ENCODE measurements at places on chromosomes 1 and 21.

DNA sequence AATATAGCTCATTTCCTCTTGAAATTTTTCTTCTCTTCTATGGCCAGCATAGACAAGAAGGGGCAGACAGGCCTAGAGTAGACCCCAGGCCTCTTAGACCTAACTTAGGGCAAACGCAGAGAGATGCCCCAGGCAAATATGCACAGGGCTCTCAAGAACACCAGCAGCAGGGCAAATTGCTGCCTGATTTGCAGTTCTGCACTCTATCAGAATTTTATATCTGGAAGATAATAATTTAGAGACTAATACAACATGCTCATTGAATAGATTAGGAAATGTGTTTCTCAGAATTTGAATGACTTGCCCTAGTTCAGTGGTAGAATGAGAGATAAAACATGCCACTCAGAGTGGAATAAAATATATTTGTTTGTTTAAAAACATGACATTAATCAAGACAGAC lies 200.4 kb upstream of the ADGRL2 start:
- no peak for DNase-seq

DNA sequence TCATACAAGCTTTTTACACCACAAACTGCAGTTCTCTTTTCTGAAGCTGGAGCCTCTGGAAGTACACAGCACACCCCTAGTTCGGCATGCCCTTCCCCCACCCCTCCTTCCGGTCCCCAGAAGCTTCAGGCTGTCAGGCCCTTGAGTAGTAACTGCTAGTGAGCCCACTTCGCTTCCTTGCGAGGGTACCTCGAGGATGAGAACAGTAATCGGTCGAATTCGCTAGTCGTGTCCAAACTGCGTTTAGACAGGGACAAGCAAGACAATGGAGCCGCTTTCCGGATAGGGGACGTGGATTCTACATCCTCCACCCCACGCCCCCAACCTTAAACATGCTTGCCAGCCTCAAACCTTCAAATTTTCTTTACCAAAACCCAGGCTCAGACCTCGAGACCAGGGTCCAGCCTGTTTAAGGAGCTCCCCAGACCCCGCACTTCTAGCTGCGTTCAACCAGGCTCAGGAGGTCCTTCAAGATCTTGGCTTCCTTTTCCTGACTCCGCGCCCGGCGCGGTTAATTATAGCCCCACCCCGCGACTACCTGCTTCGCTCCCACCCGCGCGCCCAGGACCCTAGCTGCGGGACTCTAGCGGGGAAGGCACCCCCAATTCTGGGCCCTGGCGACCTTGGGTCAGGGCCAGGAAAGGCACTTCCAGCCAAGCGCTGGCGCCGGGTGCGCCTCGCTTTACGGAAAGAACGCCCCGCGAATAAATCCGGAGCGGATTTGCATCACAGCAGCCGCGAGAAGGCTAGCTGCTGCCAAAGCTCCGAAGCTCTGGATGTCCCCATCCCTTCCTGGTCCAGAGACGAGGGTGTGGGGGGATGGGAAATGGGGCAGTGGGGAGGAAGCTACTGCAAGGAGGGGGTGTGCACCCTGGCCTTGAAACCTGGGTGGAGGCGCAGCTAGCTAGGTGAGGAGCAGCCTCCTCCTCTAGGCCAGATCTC lies 8.1 kb upstream of the TSPAN1 start:
- DNase-seq = no peak

- DNase-seq = no peak
Measured at GRCh38 chr1:15526021-15526489, 593 bp upstream of the DNAJC16 start.

DNA sequence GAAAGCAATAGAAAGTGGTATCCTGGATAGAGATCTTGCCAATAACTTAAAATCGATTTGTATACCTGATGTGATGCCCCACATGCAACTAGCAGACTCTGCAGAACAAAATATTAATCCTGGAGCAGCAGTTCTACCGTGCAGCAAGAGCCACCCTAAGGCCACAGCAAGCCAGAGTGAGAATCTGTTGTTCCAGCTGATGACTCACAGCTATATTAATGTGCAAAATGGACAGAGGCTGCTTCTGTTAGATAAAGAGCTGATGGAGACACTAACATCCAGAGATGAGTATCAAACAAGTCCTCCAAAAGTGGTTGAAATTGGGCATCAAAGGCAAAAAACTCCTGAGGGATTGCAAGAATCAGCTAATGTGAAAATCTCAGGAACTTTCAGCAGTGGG lies 127.8 kb downstream of the MACF1 start:
- peak; percentile 47 for DNase-seq

DNA sequence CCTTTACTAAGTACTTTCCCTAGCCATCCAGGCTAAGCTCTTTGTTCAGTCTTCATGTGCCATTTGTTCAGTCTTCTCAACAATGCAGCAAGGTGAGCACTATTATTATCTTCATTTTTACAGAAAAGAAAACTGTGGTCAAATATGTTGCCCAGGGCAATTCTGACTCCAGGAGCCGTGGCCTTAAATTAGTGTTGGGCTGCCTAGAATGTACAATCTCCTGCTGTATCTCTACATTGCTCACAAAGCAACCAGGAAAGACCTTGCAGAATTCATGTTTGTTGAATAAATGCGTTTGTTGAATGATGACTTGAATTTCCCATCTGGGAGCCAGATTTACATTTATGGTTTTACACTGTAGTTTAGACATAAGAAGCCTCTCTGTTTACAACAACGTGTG lies 14.2 kb downstream of the CD101 start:
- DNase-seq = no peak

- no peak for DNase-seq
Measured at GRCh38 chr1:92536980-92537884, 50.5 kb upstream of the GFI1 start.

- no peak for DNase-seq
Measured at GRCh38 chr21:14070049-14070893, 140.5 kb downstream of the LIPI start.

DNA sequence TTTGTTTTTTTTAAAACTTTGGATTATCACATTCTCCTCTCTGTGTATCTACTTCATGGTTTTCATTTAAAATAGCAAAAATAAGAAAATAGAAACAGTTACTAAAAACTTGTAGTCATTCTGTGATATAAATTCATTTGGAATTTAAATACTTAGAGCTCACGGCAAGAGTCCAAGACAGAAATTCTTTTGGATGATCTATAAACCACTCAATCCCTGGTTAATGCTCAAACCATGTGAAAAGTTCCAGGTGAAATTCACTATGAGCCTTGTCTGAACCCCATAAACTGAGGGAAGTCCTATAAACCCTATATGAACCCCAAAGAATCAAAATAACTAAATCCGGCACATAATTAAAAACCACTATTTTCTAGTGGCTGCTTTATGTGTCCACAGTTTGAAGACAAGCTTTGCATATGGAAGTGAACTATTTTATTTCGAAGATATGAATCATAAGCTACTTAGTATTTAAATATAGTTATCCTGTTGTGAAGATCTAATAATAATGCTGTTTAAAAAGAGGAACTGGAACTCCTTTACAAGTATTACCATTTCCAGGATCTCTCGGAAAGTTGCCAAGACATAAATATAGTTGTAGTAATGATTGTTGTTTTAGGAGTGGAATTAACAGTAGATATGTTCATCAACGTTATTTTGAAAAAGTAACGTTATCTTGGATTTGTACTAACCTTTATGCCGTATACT lies 163.5 kb downstream of the NFIA start:
- no peak for DNase-seq

GRCh38 chr1:199724049-199724448 lies 303.5 kb upstream of the NR5A2 start:
- no peak for DNase-seq

GRCh38 chr1:27520651-27521050 lies 30.7 kb upstream of the WASF2 start:
- DNase-seq = no peak

DNA sequence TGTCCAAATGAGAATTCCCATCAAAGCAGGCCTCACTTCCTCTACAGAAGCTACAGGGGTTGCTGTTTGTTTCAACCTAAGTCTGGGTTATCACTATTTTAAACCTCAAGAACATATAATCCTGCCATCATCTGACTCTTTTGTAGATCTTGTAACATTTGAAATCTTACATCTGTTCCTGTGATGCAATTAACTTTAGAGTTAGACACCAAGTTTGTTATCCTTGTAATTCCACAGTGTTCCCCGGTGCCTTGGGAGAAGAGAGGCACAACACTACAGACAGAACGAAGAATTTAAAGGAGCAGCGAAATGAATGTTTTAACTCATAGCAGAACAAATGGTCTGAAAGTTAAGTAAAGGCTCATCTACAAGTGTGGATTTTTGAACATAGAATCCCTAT lies 116.1 kb downstream of the UCHL5 start:
- no peak for DNase-seq

DNA sequence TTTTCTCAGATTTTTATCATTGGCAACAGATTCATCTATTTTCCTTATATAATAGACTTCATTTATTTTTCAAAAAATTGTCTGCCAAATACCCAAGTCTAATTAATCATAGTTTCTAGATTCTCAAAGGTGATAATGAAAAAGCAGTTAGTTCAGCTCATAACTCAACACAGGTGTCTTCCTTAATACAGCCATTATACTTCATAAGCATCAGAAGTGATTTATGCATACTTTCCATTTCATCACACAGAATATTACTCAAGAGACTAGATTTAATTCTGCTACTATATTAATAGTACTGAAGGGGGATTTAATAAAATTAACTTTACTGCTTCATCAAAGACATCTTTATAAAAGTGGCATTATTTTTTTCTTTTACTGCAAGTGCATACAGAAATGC lies 18.8 kb downstream of the SRSF11 start:
- no peak for DNase-seq

DNA sequence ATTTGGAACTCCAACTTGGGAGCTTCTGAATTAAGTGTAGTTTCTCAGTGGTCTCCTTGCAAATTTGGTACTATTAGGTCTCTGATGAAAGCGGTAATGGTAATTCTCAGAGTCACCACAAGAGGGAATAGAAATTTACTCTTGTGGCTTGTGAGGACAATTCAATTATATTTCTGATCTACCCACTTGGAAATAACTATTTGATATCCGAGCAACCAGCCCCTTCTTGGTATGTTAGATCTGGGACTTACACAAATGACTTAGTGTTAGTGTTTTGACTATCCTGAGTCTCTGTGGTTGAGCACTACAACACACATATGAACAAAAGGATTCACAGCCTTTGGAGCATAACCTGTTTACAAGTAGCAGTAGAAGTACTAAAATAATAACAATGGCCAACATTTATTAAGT lies 68.1 kb downstream of the RPS6KA1 start:
- DNase-seq = peak; percentile 56

DNA sequence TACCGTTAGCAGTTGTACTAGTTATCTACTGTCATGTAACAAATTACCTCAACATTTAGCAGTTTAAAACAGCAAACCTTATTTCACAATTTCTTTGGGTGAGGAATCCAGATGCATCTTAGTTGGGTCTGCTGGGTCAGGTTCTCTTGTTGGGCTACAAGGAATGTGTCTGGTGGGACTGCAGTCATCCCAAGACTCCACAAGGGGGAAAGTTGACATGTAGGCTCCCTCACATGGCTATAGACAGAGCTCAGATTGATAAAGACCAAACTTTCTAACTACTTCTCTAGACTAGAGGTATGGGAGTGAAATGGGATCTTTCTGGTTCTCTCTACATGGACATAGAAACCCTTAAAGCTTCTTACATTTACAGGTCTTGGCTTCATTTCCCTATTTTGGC lies 160.9 kb downstream of the UCK2 start:
- DNase-seq = no peak

DNA sequence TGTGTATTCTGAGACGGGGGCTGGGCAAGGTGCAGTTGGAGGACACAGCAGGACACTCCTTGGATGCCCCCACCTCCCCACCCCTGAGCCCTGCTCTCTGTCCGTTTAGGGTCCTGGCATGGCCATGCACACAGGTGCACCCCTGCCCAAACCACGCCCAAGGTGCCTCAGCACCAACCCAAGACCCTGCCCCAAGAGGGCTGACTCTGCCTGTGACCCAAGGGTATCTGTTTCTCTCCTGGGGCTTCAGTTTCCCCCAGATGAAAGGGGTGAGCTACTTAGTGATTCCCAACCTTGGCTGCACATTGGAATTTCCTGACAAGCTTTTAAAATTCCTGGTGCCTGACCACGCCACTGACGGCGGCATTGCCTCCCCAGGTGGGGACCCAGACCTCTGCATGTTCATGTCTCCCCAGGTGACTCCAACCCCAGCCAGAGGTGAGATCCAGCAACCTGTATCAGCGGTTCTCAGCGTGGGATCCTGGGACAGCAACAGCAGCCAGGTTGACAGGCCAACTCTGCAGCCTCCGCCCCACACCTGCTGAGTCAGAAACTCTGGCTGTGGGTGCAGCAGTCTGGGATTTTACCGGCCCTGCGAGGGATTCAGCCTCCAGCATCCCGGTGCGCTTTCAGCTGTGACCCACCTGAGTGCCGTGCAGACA lies 483.4 kb downstream of the NPHP4 start:
- DNase-seq = no peak

DNA sequence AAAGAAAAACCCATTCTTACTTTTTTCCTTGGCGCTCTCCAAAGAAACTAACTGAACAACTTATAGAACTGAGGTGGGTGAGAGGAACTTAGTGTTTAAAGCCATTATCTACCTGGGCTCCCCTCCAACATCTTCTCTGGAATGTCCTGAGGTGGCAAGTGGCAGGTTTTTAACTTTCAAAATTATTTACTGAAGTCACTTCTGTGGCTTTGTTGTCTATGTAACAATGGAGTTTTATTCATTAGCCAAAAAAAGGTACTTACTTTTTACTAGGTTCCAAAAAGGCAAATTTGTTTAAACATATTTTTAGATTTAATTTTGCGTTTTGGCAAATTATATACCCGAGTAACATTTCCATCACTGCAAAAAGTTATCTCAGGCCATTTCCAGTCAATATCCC lies 2.4 kb downstream of the ENO1 start:
- no peak for DNase-seq

GRCh38 chr1:25049190-25049589 lies 119.1 kb upstream of the RUNX3 start:
- DNase-seq = no peak

- DNase-seq = no peak
Measured at GRCh38 chr1:211908453-211908852, 77.9 kb upstream of the LPGAT1 start.

- DNase-seq = no peak
Measured at GRCh38 chr1:235907187-235907896, 40.6 kb upstream of the LYST start.

GRCh38 chr1:74571493-74571800 lies 59.0 kb upstream of the LRRC53 start:
- DNase-seq = no peak

- DNase-seq = no peak
Measured at GRCh38 chr21:29499229-29499628, 200.5 kb downstream of the BACH1 start.

- DNase-seq = no peak
Measured at GRCh38 chr21:29056005-29056404, 17.4 kb downstream of the CCT8 start.

DNA sequence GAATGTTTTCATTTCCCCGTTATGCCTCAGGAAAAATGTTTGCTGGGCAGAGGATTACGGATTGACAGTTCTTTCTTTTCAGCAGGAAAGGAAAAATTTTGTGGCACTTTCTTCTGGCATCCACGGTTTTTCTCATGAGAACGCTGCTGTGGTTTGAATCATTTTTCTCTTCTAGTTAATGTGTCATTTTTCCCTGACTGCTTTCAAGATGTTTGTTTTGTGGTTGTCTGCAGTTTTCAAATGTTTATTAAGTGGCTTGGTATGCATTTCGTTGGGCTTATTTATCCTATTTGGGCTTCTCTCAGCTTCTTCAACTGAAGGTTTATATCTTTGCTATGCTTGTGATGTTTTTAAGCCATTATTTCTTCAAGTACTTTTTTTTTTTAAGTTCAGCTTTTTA lies 359.0 kb downstream of the RGS7 start:
- no peak for DNase-seq

GRCh38 chr1:46606255-46606965 lies 2.3 kb upstream of the MKNK1 start:
- no peak for DNase-seq
